PC-3 (cell line): ENCODE measurements at places on chromosomes 11 and 22. TPM values are rescaled to one million over a fixed set of nuclear protein-coding genes. Genes with fewer than 3 reads are reported as not detected.

GRCh38 chr11:11987503-11988022, 20.9 kb downstream of the DKK3 start:
- H3K4me3 ChIP-seq, result peak overlapping the region; percentile 48; the same call in 1 of the 2 replicates
- H3K36me3 ChIP-seq, result no peaks in the 10 kb centered on the region
- H3K4me1 ChIP-seq, result peaks cover 50% of the 10 kb centered on the region
- H3K27me3 ChIP-seq, result no peaks in the 10 kb centered on the region

DNA sequence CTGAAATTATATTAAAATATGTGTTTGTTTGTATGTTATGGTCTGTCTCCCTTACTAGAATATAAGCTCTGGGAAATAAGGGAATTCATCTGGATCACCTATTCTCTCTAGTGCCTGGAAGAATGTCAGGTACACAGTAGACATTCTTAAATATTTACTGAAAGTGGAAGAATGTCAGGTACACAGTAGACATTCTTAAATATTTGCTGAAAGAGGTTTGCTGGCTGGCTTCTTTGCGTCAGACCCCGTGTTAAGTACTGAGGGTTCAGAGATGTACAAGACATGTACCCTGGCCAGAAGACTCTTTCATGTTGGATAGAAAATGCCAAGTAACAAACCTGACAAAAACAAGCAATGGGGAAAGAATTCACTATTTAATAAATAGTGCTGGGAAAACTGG, 199.1 kb downstream of the INSC start:
- no peak overlapping the region for H3K27ac ChIP-seq
- H3K4me3 ChIP-seq, result no peak overlapping the region
- no peaks in the 10 kb centered on the region for H3K36me3 ChIP-seq
- H3K27me3 ChIP-seq, result no peaks in the 10 kb centered on the region

SCGB1C1 gene
- total RNA-seq, result not detected in 2 replicates

- H3K4me3 ChIP-seq, result no peak overlapping the region
- peaks cover 5% of the 10 kb centered on the region for H3K4me1 ChIP-seq
- no peaks in the 10 kb centered on the region for H3K36me3 ChIP-seq
- no peaks in the 10 kb centered on the region for H3K27me3 ChIP-seq
- H3K27ac ChIP-seq, result no peak overlapping the region
- DNase-seq, result no peak
Observed at GRCh38 chr11:73645121-73645969, 1.0 kb upstream of the PLEKHB1 start.

- peaks cover under 1% of the 10 kb centered on the region for H3K4me1 ChIP-seq
- DNase-seq, result no peak
- no peak overlapping the region for H3K4me3 ChIP-seq
Observed at GRCh38 chr22:42630211-42630610, 10.2 kb downstream of the ATP5MGL start.
